ENCODE measurements at places on chromosomes 16 and 17. TPM values are rescaled to one million over a fixed set of nuclear protein-coding genes. Genes with fewer than 3 reads are reported as not detected.

The EIF4A3 gene
- total RNA-seq: 125 TPM

The GRIN2A gene
- not detected for total RNA-seq

The TEKT1 gene
- 0.50 TPM for total RNA-seq

The SOX9 gene
- 21.7 TPM for total RNA-seq

The RCVRN gene
- total RNA-seq: not detected

All from PC-9 (cell line).